ENCODE measurements at places on chromosomes 13 and 19.

DNA sequence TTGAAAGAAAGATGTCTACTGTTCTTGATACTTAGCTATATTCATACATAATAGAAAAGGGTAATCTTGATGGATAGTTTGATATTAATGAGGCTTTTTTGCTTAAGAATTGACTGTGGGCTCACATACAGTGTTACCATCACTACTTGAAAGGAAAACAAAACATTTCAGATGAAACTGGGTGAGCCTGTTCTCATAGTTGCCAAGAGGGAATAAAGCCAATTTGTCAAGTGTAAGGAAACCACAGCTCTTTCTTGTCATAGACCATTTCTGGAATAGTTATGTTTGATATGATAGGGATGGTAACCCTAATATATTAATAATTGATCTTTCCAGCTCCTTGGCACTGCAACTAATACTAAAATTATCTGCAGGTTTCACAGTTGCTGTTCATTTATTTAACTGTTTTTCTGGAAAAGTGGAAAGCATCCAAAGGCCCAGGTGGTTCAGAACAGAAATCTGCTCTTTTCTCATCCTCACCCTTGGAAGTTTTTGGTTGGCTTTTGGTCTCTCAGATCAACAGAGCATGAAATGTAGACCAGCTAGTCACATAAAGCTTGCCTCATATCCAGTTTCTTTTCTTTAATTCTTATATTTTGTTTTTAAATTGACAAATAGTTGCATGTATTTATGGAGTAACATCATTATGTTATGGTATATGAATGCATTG lies 43.2 kb downstream of the ARHGEF7 start:
- DNase-seq, result no peak

- peak; percentile 64 for DNase-seq
Measured at GRCh38 chr19:17719730-17720400, 585 bp downstream of the MAP1S start.

- DNase-seq, result no peak
Measured at GRCh38 chr19:801030-801860, 4.0 kb downstream of the PTBP1 start.

DNA sequence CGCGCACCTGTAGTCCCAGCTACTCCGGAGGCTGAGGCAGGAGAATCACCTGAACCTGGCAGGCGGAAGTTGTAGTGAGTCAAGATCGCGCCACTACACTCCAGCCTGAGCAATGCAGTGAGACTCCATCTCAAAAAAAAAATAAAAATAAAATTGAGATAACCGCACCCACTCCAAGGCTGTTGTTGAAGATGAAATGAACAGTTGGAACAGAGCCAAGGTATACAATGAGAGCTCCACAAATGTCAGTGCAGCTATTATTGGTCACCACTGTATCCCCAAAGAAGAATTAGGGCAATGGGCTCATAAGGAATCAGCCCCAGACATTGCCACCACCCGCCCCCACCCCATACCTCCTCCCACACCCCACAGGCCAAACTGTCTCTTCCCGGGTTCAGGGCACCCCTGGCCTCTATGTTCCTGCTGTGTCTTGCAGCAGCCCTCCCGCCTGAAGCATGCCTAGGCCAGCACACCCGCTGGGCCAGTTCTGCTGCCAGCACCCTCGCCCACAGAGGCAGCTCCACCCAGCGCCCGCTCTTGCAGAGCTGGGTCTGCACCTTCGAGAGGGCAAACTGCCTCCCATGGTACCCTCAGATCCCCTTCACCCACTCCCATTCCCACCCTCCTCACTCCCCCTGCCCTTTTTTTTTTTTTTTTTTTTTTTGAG lies 3.5 kb upstream of the S1PR5 start:
- peak; percentile 12 for DNase-seq

GRCh38 chr13:53054569-53054968 lies 26.0 kb downstream of the OLFM4 start:
- no peak for DNase-seq

GRCh38 chr13:24328145-24328544 lies 18.8 kb downstream of the C1QTNF9 start:
- DNase-seq, result no peak

GRCh38 chr13:76790526-76790925 lies 95.7 kb downstream of the KCTD12 start:
- DNase-seq, result no peak

GRCh38 chr19:4606921-4607678 lies 32.2 kb upstream of the TNFAIP8L1 start:
- no peak for DNase-seq

GRCh38 chr19:14576363-14576762 lies 4.5 kb upstream of the NDUFB7 start:
- DNase-seq, result no peak

DNA sequence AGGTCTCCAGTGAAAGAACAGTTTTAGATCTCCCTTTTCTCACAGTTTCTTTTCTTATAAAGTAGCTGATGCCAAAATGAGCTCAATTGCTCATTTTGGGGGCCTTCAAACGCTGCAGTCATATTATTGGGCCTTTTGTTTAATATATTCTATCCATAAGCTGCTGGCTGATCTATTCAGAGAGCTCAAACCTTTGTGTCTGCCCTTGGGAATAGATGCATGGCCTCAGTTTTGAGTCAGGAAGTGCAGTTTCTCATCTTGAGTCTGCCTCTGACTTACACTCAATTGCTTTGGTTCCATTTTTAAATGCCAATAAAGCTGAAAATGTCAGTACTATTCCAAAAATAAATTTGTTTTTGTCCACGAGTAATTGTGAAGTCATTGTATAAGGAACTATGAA lies 468.9 kb downstream of the KLF12 start:
- DNase-seq, result no peak

DNA sequence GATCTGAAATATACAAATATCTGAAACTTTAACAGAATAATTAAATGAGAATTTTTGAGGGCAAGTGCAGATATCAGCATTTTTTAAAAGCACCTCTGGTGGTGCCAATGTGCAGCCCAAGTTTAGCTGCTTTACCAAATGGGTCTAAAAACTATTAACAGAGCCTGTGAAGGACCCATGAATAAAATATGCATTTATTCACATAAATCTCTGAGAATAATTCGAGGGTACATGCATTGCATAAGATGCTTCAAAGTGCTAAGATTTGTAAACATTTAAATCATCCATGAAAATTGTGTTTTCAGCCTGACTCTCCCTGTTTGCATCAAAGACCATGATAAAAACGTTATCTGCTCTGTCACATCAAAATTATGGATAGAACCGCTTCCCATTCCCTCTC lies 47.1 kb upstream of the TNFSF11 start:
- no peak for DNase-seq

DNA sequence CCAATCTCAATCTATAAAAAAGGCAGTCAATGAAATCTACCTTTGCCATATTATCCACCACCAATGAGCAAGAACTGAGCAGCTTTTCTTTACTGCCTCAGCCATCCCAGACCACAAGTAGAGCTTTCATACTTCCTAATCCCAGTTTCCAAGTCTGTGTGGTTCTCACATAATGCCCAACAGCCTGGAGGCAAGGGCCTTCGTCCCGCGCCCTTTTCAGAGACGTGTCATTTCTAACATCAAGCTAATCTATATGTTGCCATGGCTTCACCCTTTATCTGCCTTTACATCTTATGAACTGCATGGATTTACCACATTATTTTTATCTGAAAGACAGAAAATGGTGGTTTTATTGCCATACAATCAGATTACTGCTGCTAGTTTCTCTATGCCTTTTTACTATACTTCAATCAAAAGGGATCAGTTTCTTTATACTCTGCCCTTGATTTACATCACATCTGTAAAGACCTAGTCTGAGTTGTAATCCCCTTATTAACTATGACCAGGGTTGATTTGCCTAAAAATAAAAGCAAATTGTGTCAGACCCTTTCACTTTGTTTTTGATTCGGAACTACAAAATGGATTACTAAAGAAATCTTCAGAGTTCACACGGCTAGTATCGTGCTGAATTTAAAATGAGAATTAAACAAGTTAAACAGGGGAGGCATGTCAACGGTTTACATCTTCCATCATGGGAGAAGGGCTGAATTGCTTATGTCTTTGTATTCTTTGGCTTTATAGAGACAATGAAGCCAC lies 5.9 kb downstream of the EFNB2 start:
- DNase-seq, result no peak

DNA sequence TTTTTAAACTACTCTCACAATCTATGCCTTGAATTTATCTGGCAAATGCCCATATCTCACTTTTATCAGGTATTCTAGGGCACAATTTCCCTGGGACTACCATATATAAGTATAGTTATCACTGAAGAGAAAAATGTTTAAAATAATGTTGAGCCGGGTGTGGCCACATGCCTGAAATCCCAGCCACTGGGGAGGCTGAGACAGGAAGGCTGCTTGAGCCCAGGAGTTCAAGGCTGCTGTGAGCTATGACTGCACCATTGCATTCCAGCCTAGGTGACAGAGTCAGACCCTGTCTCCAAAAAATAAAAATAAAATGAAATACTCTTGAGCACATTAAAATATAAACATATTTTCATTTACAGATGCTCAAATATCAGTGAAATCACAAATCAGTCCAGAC lies 4.1 kb downstream of the KATNAL1 start:
- no peak for DNase-seq
